T-helper 17 cell (primary cell): ENCODE measurements at places on chromosomes 5 and 9. TPM values are rescaled to one million over a fixed set of nuclear protein-coding genes. Genes with fewer than 3 reads are reported as not detected.

DNA sequence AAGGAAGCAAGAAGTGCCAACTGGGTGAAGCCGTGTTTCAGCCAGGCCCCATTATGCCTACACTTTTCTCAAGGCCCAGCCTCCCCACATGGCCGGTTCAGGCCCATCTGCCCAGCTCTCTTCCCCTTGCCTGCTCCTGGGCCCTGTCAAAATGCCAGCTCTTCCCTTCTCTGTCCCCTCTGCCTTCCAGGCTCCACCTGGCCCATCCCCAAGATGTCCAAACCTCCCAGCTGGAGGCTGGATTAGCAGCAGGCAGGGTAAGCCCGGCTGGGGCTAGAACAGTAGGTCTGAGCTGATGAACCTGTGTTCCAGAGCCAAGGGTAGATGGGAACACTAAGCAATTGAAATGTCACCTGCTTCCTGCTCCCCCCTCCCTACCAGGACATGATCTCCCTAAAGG lies 64.1 kb upstream of the HSPA9 start:
- peaks cover 84% of the 10 kb centered on the region for H3K27me3 ChIP-seq
- peaks cover 2% of the 10 kb centered on the region for H3K36me3 ChIP-seq
- H3K4me1 ChIP-seq = peaks cover 5% of the 10 kb centered on the region
- H3K27ac ChIP-seq = no peak overlapping the region
- H3K4me3 ChIP-seq = no peak overlapping the region

DNA sequence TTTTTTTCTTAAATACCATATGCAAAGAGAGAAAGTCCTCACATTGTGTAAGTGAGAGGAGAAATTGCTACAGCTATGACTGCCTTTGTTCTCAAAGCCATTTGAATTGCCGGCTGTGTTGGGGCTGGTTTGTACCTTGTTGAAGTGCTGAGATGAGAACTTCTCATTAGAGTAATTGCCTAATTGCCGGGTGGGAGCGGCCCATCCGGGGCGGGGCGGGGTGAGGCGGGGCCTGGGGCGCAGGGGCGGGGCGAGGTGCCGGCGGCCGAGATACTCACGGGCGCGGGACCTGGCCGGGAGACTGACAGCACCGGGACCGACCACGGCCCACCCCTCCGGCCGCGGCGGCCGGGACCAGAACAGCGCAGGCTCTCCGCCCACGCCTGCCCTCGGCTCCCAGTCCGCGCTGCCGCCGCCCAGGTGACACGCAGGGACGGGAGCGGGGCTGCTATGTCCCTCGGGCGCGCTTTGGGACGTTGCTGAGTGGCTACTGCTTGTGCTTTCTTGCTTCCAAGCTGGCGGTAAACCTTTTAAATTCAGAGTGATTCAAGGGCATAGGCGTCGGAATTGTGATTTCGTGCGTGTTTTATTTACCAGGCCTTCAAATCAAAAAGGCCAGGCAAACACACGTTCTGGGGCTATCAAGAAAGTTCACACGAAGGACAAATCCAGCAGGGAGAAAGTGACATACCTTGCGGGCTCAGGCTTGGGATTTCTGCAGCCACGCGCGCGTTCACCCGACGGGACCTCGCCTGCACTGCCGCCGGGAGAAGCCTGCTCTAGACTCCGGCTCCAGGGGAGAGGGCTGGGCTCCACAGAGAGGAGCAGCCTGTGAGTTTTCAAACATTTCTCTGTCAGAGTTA lies 269.1 kb downstream of the FANCC start:
- no peak overlapping the region for H3K27ac ChIP-seq
- H3K36me3 ChIP-seq = no peaks in the 10 kb centered on the region
- peaks cover 7% of the 10 kb centered on the region for H3K27me3 ChIP-seq
- DNase-seq = peak; percentile 46

- H3K4me3 ChIP-seq = no peak overlapping the region
- no peak overlapping the region for H3K27ac ChIP-seq
- no peaks in the 10 kb centered on the region for H3K27me3 ChIP-seq
- no peaks in the 10 kb centered on the region for H3K36me3 ChIP-seq
- H3K4me1 ChIP-seq = no peaks in the 10 kb centered on the region
- DNase-seq = no peak
These were observed 1330.4 kb upstream of the WWC1 start for GRCh38 chr5:166961028-166961427.

GRCh38 chr5:170327829-170328228 lies 30.3 kb upstream of the LCP2 start:
- peaks cover 18% of the 10 kb centered on the region for H3K4me1 ChIP-seq
- no peaks in the 10 kb centered on the region for H3K27me3 ChIP-seq
- H3K36me3 ChIP-seq = no peaks in the 10 kb centered on the region
- DNase-seq = no peak
- no peak overlapping the region for H3K4me3 ChIP-seq

- H3K36me3 ChIP-seq = peaks cover 7% of the 10 kb centered on the region
- no peak for DNase-seq
- H3K27ac ChIP-seq = no peak overlapping the region
- peaks cover 11% of the 10 kb centered on the region for H3K4me1 ChIP-seq
- H3K4me3 ChIP-seq = no peak overlapping the region
- no peaks in the 10 kb centered on the region for H3K27me3 ChIP-seq
These were observed 24.6 kb downstream of the DYNC2I2 start for GRCh38 chr9:128632066-128632465.

KLF9 gene
- total RNA-seq = 78.0 TPM

DNA sequence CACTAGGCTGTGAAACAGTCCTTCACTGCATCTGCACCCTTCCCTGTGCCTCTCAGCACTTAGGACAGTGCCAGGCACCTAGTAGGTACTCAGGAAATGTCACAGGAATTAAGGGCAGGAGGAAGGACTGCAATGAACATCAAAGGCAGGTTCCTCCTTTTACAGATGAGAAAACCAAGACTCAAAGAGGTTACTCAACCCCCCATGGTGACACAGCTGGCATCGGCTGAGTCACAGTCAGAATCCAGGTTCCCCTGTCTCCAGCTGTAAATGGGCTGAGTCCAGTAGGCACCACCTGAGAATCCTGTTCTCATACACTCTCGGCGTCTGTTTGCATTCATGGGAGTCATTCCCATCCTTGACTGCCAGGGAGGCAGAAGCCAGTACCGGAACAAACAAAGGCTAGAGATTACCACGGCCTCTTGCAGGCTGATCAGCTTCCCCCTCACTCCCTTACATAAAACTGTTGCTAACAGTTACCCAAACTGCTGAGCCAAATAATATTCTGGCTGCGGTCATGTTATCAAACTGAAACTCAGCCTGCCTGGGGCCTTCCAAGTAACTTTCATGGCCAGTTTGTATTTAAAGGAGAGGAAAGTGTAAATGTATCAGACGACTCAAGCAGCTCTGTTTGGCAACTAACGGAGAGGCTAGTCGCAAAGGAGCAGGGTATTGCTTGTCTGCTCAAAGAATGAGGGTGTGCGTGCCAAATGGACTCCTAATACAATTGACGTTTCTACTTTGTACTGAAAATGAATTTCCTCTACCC lies 201.7 kb downstream of the PAPPA start:
- H3K4me1 ChIP-seq = no peaks in the 10 kb centered on the region
- no peak for DNase-seq
- no peak overlapping the region for H3K4me3 ChIP-seq
- no peak overlapping the region for H3K27ac ChIP-seq

DNA sequence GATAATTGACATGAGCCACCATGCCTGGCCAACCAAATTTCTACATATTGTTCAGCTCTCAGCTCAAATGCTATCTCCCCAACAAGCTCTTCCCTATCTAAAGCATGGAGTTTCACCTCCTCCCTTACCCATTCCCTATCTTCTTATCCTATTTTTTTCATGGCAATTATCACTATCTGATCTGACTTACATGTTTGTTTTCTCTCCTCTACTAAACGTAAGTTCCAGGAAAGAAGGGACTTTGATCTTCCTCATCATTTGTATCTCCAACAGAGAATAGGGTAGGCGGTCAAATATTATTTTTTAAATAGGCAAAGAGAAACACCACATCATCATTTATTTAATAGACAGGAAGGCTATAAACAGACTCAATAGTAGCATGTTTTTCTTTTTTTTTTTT lies 130.2 kb downstream of the DCP2 start:
- no peaks in the 10 kb centered on the region for H3K27me3 ChIP-seq
- no peak for DNase-seq
- no peak overlapping the region for H3K27ac ChIP-seq

DNA sequence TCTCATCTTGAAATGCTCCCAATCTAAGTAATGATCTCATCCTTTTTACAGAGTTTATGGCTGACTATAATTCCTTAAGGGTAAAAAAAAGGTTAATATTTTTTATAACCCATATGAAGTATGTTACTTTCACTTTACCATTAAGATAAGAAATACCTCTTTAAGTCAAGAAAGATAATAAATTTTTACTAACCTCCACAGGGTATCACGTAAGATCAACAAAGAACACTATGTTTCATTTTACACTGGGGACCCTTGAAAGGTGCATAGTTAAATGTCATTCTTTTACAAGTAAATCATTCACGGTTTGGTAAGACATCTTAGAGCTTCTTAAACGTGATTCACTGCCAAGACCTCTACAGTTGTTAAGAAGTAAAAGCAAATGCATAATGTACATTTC lies 472.7 kb upstream of the CDH9 start:
- no peaks in the 10 kb centered on the region for H3K27me3 ChIP-seq
- no peak overlapping the region for H3K4me3 ChIP-seq
- H3K4me1 ChIP-seq = no peaks in the 10 kb centered on the region
- no peak overlapping the region for H3K27ac ChIP-seq

- no peak overlapping the region for H3K27ac ChIP-seq
- no peaks in the 10 kb centered on the region for H3K4me1 ChIP-seq
- no peak overlapping the region for H3K4me3 ChIP-seq
- DNase-seq = no peak
- H3K27me3 ChIP-seq = no peaks in the 10 kb centered on the region
- H3K36me3 ChIP-seq = no peaks in the 10 kb centered on the region
These were observed 211.6 kb upstream of the MPDZ start for GRCh38 chr9:13491138-13491492.

- no peak for DNase-seq
- peaks cover 2% of the 10 kb centered on the region for H3K36me3 ChIP-seq
- no peak overlapping the region for H3K4me3 ChIP-seq
- H3K27ac ChIP-seq = no peak overlapping the region
These were observed 171.5 kb upstream of the ATP10B start for GRCh38 chr5:161023551-161023950.

CCDC107 gene
- 35.2 TPM for total RNA-seq

DNA sequence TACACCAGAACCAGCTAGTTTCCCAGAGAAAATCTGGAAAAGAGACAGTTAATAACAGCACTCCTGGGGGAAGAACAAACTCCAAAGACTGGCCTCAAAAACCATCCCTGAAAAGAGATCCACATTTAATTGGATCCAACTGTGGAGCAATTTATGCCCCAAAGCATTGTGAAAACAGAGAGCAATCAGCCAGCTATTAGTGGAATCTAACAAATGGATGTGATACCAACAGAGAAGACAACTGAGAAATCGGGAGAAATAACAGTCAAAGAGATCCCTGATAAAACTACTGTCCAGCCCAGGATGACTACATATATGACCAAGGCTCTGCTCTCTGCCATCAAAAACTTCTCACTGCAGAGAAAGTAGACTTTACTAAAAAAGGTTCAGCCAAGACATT lies 40.5 kb upstream of the TRIO start:
- H3K4me1 ChIP-seq = no peaks in the 10 kb centered on the region
- H3K27ac ChIP-seq = no peak overlapping the region
- no peak overlapping the region for H3K4me3 ChIP-seq
- peaks cover 10% of the 10 kb centered on the region for H3K27me3 ChIP-seq
- H3K36me3 ChIP-seq = no peaks in the 10 kb centered on the region

DNA sequence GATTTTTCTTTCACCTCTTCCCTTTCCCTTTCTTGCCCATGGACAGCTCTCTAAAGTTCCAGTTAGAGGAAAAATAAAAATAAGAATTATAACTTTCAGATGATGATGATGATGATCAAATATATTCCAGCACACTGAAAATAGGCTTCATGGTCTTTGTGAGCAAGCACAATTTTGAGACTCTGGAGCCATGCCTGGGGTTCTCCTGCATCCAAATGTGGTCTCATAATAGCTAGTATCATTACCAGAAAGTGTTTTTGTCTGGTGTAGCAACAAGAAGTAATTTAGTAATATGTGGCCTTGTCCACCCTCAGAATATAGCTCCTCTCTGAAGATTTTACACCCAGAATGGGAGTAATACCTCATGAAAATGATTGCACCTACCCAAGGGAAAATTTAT lies 150.4 kb downstream of the SNCAIP start:
- no peak for DNase-seq
- no peaks in the 10 kb centered on the region for H3K36me3 ChIP-seq
- H3K27me3 ChIP-seq = peaks cover 13% of the 10 kb centered on the region
